ENCODE measurements at places on chromosomes 5 and 9.

GRCh38 chr9:89522959-89523285, 25.0 kb upstream of the SEMA4D start:
- no peak for DNase-seq

- DNase-seq: no peak
Observed at GRCh38 chr9:124442826-124443225, 7.4 kb upstream of the ADGRD2 start.

DNA sequence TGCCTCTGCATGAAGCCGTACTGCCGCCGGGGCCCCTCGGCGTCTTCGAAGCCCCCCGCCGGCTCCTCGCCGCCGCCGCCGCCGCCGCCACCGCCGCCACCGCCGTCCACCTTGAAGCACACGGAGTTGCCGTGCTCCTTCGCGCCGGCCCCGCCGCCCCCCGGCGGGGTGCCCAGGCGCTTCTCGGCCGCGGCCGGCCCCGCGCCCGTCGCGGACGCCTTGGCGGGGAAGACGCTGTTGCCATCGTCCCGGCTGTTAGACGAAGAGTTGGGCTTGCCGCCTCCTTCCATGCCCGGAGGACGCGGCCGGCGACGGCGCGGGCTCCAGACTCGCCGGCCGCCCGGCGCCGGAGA, 400 bp downstream of the HCN1 start:
- no peak for DNase-seq

- no peak for DNase-seq
Observed at GRCh38 chr5:44809215-44809955, 638 bp downstream of the MRPS30 start.

GRCh38 chr9:22060831-22061383, 51.8 kb upstream of the CDKN2B start:
- DNase-seq: no peak

GRCh38 chr5:16570121-16570815, 46.5 kb downstream of the RETREG1 start:
- no peak for DNase-seq

- DNase-seq: no peak
Observed at GRCh38 chr9:136011703-136012496, 50.7 kb upstream of the UBAC1 start.

DNA sequence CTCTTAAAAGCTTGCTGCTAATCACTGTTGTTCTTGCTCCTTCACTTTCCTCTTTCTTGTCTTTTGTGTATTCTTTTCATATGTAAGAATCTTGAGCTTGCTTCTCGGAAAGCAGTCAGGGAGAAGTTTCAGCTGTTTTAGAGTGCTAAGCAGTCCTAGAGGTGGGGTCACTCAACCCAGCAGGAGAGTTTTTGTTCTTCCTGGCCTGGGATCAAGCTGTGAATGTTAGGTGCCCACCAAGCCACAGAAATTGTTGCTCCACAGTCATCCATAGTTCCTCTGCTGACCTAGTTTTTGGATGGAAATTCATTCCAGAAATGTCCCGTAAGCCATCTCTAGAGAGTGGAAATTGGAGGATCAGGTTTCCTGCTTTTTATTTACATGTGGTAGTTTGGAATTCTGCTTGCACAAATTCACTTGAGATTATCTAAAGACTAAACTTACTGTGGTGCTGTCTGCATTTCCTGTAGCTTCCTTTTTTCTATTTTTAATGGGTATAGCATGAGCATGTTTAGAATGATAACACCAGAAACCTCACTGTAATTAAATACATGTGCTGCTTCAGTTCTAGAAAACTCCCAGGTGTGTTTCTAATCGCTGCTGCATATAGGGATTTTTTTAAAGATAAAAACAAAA, 108.7 kb downstream of the MAST4 start:
- no peak for DNase-seq

DNA sequence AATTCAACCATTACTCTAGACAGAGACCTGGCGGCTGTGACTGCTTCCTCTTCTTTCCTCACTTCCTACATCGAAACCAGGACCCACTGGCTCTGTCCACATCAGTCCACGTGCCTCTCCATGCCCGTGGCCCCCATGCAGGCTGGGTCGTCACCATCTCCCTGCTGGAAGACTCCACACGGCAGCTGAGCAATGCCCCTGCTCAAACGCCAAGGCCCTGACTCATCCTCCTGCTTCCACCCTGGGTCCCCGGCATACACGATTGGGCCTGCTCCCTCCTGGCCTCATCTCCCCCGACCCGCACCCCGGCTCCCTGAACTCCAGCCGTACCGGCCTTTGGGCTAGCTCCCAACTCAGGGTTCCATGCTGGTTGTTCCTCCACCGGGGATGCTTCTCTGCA, 67.2 kb upstream of the IER5L start:
- no peak for DNase-seq

DNA sequence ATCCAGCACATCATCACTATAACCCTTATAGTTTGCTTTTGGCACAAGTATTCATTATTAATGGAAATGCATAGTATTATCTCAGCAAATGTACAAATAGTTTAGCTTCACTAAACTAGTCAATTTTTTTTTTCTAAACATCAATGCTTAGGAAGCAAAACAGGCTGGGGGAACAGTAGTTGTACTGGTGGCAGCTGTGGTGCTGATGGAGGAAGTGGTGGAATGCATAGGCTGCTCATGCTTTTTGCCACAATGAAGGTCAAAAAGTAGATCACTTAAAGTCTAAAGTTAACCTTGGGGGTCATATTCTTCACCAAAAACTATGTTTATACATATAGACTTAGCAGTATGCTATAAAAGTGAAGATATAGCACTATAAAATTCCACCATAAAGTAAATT, 36.3 kb upstream of the CDKN2B start:
- DNase-seq: no peak
